ENCODE measurements at places on chromosomes 12 and 14.

DNA sequence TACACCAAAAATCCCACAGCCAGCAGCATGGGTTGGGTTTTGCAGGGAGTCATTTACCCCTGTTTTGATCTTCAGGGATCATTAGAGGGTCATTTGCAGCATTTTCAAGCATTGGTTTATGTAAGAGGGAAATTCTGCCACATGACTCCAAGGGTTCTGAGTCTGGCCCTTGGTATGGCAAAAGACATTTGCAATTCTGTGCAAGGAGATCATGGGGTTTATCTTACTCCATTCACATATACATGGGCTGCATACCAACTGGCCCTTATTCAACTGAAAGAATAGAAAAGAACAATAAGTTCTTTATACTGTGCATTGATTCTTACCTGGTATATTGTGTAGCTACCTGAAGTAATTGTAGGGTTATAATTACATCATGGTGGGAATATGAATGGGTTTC lies 13.7 kb downstream of the SIX4 start:
- no peak for DNase-seq

- no peak for DNase-seq
Observed at GRCh38 chr12:14278294-14278953, 87.1 kb upstream of the ATF7IP start.

DNA sequence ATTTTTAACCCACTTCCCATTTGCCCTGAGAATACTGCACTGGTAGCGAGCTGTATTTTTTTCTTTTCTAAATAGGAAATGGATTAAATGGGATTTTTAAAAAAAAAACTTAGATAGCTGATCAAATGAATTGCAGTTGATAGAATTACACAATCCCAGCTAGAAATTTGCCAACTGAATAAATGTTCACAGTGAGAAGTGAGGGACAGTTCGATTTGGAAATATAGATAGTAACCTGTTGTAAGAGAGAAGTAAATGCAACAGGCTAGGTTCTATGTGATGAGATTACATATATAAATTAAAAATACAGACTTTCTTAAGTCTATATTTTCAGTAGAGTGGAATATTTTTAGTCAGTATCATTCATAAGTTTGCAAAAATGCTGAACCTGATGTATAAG lies 48.1 kb upstream of the SMCO2 start:
- no peak for DNase-seq

DNA sequence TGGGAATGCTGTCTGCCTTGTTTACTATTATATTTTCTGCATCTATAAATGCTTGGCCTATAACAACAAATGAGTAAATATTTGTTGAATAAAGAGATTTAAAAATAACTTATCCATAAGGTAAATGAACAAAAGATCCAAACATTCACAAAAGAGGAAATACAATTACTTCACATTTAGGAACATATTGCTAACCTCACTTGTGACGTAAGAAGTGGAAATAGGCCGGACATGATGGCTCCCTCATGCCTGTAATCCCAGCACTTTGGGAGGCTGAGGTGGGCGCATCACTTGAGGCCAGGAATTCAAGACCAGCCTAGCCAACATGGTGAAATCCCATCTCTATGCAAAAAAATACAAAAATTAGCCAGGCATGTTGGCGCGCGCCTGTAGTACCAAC lies 25.7 kb upstream of the CKAP4 start:
- DNase-seq: no peak

- no peak for DNase-seq
Observed at GRCh38 chr12:30863839-30864238, 62.7 kb upstream of the TSPAN11 start.

GRCh38 chr12:71439362-71439612 lies 311 bp upstream of the LGR5 start:
- DNase-seq: no peak

DNA sequence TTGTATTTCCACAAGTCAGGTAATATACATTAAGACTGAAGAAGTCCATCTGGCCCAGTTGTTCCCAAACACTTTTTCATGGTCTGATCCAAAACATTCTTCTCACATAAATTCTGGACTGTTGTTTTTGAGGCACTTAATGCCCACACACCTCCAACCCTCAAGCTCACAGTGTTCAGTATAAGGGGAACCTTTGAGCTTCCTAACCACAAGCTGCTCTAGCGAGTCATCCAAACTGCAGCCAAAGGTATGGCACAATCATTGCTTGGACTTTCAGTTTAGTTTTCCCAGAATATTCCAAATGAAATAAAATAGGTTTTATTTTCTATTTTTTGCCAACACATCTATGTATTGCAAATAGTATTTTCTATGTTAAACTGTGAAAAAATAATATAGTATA lies 103.0 kb downstream of the PUS7L start:
- no peak for DNase-seq

GRCh38 chr14:31559939-31560338 lies 1.3 kb upstream of the NUBPL start:
- DNase-seq: no peak

- DNase-seq: no peak
Observed at GRCh38 chr12:78870539-78870938, 6.0 kb downstream of the SYT1 start.

- DNase-seq: no peak
Observed at GRCh38 chr12:114933428-114934160, 249.6 kb upstream of the TBX3 start.

DNA sequence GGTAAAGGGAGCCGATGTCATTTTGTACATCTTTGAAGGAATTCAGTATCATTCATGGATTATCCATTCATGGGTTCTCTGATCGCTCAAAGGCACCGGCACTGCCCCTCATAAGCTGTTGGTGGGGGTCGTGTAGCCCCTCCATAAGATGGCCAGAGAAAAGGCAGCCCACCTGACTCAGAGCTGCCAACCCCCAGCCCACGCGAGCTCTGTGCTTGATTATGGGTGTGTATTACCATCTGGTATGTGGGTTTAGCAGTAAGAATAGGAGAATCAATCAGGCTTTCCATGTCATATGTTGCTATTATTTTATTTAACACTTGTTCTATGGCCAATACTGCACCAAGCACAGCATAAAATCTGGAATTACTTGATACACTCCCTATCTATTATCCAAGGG lies 32.1 kb upstream of the AMIGO2 start:
- DNase-seq: no peak

DNA sequence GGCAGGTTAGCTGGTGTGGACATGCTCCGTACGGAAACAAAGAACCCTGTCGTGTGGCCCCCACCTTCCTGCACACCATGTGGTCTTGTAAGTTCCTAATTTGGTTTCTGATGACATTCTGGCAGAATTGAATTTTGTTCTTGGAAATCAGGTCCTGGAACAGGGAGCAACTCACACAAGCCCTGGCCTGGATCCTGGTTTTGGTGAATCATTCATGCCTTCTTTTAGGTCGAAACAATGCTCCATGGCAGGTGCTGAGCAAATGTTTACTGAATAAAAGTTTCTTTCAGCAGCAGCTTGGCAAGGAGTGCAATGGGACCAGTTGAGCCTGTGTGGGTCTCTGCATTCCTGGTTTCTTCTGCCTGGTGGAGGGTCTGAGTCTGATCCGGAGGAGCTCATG lies 978.4 kb downstream of the BCL11B start:
- DNase-seq: no peak

DNA sequence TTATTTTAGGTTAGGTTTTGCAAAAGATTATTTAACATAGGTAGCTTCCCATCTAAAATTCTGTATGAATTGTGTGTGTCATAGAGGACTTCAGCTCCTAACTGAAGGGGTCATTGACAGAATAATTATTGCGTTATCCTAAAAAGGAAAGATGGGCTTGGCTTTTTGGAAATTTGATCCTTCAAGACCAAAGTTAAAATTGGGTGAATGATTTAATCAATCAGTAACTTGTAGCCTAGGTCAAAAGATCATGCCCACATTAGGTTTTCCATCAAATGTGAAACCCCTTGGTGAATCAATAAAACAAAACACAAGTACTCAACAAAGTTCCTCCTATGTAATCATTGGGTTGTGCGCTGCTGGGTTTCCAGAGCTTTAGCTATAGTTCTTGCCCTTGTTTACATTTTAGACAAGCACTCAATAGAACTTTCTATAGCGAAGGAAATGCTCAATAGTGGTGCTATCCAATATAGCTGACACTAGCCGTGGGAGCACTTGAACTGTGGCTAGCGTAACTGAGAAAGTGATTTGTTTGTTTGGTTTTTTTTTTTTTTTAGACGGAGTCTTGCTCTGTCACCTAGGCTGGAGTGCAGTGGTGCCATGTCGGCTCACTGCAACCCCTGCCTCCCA lies 37.6 kb upstream of the ARHGAP5 start:
- no peak for DNase-seq

DNA sequence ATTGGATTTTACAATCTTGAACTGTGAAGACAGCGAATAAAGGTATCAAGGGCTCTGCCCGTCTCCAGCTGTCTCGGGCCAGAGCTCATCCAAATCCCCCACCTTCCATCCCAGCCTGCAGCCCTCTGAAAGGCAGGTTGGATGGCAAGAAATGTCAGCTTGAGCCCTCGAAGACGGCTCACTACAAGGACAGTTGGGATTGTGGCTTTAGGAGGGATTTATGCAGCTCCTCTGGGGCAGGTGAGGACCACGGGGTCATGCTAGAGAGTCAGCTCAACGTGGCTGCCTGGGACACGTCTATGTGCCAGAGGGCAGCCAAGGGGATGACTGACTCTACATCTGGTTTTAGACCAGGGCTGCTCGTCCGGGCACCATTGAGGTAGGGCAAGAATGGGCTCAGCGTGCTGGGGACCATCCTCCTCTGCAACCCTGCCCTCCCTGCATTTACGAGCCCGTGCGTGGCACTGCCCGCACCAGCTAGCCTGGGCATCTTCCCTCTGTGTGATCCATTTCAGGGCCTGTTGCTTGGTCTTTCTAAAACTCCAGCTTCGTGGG lies 16.2 kb downstream of the MVK start:
- no peak for DNase-seq

DNA sequence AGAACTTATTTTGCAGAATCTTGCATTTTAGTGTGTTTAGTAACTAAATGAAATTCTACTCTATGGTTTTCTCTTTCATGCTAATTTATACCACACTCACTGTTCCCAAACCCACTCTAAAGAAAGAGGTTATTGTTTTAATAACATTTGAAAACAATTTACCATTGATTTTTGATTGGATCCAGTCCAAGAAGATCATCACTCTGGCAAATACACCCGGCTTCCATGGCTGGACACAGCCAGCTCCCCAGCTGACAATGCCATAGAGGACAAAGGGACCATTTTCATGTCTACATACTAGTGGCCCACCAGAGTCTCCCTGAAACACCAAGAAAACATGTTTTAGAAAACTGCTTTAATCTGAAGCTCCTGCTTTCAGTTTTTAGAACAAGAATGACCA lies 42.4 kb downstream of the OVCH1 start:
- no peak for DNase-seq

DNA sequence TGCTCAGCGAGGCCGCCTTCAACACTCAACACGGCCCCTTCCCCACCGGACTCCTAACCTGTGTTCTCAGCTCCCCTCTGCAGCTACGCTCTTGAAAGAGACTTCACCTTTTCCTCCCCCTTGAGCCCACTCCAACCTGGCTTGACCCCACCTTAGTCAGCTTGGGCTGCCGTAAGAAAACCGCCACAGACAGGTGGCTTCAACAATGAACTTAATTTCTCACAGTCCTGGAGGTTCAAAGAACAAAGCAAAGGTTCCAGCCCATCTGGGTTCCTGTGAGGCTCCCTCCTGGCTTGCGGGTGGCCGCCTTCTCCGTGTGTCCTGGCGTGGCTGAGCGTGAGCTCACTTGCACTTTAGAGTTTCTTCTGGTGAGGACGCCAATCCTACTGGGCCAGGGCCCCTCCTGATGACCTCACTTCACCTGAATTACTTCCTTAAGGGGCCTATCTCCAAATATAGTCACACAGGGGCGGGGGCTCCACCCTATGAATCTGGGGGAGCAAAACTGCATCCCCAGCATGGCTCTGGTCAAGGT lies 138.8 kb downstream of the CALM1 start:
- no peak for DNase-seq

DNA sequence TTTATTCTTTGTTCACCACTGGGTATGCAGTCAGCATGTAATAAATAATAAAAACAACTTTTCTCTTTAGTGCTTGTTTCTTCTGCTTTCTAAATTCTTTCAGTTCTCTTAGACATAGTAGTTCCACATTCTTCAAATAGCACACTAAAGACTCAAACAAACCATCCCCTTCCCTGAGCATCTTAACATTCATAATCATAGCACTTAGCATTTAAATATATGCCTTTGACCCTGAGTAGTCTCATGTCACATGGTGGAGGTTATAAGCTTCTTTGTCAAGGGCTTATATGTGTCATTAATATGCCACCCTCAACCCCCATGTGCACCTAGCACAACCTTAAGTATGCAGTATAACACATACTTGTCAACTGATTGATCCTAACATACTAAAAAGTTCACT lies 212.7 kb downstream of the PHLDA1 start:
- DNase-seq: no peak

DNA sequence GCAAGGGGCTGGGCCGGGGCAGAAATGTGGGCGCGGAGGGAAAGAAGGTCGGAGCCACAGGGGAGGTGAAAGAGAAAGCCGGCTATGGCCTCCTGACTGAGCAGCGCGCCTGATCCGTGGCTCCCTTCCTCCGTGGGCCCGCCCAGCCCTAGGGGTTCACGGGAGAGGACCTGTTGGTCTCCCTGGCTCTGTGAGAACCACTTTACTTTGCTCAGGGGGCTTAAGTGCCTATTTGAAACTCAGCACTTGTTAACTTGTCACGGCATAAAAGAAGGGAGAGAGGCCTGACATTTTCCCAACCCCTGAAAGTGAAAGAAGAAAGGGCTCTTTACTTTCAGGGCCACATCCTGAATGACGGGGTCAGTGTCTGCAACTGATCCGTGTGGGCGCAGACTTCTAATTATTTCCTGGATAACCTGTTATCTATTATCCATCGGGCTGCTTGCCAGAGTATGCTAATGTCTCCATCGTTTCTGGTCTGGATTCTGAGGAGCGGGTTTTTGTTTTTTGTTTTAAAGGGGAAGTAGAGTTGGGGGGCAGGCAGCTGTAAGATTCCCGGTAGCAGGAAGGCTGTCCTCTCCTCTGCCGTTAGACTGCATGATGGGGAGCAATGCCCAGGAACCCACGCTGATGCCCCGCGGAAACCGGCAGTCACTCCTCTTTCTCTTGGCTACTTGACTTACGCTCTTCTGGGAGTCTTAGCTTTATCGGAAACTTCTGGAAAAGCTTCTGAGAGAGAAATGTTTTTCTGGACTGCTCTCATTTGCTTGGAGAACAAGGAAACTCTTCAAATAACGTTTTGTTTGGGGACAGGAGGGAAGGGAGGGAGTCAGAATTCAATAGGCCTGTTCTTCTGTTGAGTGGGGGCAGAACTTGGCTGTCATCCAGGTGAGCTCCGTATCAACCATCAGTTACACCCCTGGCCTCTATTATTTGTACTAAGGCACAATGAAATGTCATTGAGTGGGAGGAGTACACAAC lies 127.7 kb upstream of the MAX start:
- DNase-seq: peak; percentile 79

- no peak for DNase-seq
Observed at GRCh38 chr12:96141216-96141912, 52.8 kb upstream of the ELK3 start.
